ENCODE measurements at places on chromosomes 1 and 21.

DNA sequence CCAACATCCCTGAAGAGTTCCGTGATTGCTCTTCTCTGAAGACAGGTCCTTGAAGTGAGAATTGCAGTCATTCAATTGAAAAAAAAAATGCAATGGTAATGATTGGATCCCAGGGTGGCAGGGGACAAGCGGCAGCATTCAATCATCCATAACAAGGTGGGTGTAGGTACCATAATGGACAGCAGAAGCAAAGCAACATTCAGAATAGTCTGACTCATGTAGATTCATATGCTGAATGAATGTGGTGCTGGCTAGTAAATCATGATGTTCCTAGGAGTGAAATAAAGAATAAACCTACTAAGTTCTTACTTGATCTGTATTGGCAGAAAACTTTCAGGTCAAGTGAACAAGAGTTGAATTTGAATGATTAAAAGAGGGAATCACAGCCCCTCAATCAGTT lies 319.6 kb downstream of the GPATCH2 start:
- no peak for DNase-seq

DNA sequence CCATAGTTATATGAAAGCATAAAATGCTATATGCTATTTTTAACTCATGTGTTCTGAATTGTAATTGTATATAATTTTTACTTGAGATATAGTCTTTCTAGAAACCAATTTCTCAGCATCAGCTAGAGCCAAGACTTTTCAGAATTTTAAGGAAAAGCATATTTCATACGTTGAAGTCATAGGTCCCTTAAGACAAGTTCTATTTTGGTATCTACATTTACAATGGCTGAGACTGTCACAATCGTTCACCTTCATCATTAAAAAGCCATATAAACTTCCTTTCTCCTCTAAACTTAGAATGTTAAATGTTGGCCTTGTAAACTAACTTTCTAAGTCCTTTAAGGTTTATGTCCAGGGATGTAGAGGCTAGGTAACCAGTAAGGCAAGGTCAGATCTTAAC lies 104.1 kb downstream of the LRRC40 start:
- DNase-seq = no peak

GRCh38 chr1:90579212-90579802 lies 137.8 kb downstream of the BARHL2 start:
- peak; percentile 21 for DNase-seq

- DNase-seq = no peak
These were observed 30.4 kb downstream of the IFNGR2 start for GRCh38 chr21:33433425-33434114.

GRCh38 chr1:231411036-231411531 lies 11.0 kb downstream of the EGLN1 start:
- no peak for DNase-seq

DNA sequence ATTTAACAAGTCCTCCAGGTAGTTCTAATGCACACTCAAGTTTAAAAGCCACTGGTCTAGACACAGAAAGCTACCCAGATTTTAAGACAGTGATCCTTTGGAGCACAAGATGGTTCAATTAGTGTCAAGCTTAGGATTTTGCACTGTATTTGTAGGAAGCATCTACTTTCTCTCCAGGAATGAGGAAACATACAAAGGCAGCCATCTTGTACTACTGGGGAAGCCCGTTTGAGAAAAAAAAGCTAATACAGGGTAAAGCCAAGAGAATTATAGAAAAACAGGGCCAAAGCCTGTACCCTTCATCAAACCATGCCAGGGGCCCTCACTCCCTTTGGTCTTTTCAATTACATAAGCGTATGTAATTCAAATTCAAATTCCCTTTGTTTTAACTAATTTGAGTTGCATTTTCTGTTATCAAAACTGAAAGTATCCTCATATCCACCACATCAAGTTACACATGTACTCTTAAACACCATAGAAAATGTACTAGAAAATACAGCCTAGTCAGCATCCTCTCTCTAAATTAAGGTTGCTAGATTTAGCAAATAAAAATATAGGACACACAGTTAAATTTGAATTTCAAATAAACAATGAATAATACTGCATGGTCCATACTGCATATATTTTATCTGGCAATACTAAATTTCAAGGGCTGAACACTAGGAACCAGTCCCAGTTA lies 17.4 kb downstream of the PIK3R3 start:
- DNase-seq = no peak

- no peak for DNase-seq
These were observed 2.7 kb downstream of the ATF3 start for GRCh38 chr1:212611000-212611948.

DNA sequence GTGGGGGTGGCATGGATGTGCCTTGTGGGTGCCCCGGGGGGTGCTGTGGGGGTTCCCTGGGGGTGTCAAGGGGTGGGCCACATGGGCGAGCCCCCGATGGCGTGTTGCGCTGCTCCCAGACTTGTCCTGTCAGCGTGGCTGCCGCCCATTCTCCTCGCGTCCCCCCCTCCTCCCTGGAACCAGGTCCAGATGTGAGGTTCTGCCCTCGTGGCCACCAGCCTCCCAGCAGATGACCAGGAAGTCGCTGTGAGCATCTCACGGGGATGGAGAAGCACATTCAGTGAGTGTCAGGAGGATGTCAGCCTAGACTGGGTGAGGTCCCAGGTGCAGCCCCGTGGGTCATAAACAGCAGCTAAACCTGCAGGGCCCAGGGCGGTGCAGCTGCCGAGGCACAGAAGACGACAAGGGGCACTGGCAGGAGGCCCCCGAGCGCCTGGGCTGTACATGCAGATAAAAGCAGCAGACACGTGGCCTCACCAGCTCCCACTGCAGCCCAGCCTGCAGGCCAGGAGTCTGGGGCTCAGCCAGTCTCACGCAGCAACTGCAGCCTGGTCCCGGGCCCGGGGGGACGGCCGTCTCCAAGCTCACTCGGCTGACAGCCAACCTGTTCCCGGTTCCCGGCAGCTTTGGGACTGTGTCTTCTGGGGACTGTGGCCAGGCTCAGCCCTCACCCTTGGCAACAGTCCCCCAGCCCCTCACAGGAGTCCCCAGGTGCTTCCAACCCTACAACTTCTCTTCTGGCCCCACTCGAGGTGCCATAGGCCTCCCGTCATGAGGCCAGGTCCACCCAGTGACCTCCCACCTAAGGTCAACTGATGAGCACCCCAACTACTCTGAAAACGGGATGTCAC lies 17.5 kb upstream of the COL6A2 start:
- no peak for DNase-seq

DNA sequence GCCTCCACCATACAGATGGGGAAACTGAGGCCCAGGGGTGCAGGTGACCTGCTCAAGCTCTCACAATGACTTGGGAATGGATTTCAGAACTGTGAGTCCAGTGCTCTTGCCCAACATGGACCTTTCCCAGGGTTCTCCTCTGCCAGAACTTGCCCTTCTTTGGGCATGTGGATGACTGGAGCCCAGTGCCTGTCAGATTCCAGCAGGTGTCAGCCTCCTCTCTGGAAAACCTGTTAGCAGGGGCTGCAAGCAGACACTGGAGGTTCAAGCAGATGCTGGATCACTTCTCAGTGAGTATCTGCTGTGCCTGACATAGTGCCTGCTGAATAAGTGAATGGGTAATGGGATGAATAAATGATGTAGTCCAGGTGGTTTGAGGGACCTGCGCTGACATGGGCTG lies 314.2 kb upstream of the POU3F1 start:
- DNase-seq = no peak

- no peak for DNase-seq
These were observed 149.4 kb downstream of the TIAM1 start for GRCh38 chr21:31194510-31195293.

DNA sequence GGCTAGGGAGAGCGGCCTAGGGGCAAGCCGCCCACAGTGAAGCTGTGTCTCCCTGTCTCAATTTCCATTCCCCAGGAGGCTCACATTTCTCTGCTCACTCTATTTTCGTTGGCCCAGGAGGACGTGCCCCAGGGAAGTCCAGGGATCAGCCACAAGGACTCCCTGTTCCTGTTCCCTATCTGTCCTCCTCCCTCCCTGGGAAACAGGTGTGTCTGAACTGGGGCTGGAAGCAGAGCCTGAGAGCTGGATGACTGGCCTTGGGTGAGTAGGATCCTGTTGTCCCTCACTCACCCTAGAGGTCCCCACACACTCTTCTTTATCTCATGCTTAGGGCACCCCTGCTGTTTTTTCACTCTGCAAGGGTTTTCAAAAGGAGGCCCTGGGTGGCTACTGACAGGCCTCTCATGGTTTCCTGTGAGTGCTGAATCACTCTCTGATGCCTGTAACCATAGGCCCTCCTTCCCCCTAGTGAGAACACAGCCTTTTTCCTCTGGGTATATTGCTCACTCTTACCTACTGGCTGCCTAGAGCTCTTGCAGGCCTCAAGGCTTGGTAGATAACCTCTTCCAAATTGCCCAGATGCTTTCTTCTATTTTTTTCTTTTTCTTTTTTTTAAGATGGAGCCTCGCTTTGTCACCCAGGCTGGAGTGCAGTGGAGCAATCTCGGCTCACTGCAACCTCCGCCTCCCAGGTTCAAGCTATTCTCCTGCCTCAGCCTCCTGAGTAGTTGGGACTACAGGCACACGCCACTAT lies 3.3 kb upstream of the UTP11 start:
- DNase-seq = peak; percentile 70

DNA sequence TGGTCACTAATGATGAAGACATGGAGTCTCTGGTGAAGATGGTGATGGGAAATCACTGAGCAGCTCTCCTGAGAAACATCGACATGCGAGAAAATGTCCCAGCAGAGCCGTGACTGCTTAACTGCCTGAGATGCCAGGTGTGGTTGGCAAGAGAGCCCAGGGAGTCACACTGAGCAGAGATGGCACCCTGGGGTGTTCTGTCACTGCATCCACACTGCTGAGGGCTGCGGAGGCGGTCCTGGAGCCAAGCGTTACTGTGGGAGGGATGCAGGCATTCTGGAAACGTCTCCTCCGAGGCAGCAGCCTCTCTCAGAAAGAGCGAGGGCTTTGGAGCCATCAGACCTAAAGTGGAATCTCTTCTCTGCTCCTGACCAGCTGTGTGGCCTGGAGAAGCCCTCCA lies 57.2 kb downstream of the EPHB2 start:
- DNase-seq = no peak

- no peak for DNase-seq
These were observed 40.1 kb upstream of the ADGRL2 start for GRCh38 chr1:81760477-81761097.

DNA sequence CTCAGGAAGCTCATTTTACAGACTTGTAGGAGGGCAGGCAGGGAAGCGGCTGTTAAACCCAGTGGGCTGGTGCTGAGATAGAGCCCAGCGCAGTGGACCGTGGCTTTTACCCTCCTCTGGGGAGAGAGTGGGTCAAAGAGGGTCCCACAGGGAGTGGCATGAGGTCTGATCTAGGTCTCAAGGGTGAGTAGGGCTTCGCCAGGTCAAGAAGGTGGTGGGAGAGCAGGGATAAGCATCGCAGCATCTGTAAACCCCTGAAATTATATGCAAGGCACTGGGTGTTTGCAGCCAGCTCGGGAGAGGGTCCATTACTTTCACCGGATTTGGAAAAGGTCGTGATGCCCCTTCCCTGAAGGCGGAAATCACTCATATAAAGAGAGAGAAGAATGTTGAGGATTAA lies 89.1 kb downstream of the ZSCAN20 start:
- DNase-seq = no peak

- DNase-seq = no peak
These were observed 3.3 kb downstream of the ACTRT2 start for GRCh38 chr1:3024588-3024987.

DNA sequence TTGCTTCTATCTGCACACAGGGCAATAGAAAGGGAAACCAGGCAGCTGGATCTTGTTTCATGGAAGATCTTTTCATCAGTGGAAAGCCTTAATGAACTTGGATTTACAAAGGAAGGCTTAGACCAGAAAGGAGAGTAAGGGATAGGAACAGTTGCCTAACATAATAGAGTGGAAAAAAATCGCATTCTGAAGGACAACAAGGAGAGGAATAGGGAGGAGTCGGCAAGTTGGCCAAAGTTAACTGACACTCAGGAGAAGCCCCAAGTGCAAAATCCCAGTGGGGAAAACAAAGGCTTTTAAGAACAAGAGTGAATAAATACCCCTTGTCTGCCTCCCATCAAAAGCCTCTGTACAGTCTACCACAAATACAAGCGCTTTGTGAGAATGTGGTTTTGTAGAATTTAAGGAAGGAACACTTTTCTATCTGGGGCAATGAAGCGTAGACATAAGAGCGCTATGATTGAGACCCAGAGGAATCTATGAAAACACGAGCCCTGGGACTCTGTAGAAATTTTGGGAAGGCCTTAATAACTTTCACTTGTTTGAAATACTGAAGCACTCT lies 74.1 kb downstream of the ZNF648 start:
- no peak for DNase-seq

DNA sequence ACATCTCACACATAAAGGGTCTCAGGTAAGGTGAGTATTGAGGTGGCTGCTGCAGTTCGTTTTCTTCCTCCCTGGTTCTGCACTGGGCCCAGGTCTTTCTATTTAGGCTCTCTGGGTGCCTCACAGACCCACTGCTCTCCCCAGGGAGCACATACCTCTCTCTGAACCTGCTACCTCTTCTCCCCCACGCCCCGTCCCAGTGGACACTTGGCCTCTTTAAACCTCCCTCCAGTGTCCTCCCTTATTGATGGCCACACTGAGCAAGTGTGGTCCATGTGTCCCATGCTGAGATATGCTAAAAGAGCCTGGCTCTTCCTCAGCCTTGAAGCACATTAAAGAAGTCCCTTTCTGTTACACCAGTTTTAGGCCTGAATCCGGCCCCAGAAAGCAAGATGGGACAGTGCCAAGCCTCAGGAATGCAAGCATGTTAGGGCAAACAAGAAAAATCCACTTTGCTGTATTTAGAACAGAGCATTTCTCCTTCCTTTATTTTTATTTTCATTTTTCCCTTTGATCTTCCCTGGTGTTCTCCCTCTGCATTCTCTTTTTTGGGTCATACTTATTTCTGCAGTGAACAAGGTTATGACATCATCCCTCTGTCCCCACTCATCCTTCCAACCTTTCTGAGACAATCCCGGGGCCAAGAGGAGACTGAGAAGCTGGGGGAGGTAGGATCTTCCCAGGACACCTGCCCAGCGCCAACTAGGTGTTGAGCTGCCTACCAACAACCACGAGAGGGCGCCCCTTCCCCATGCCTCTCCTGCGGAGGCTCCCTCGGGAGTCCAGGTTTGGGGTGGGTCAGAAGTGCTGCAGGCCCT lies 5.0 kb upstream of the CHI3L2 start:
- DNase-seq = peak; percentile 77

DNA sequence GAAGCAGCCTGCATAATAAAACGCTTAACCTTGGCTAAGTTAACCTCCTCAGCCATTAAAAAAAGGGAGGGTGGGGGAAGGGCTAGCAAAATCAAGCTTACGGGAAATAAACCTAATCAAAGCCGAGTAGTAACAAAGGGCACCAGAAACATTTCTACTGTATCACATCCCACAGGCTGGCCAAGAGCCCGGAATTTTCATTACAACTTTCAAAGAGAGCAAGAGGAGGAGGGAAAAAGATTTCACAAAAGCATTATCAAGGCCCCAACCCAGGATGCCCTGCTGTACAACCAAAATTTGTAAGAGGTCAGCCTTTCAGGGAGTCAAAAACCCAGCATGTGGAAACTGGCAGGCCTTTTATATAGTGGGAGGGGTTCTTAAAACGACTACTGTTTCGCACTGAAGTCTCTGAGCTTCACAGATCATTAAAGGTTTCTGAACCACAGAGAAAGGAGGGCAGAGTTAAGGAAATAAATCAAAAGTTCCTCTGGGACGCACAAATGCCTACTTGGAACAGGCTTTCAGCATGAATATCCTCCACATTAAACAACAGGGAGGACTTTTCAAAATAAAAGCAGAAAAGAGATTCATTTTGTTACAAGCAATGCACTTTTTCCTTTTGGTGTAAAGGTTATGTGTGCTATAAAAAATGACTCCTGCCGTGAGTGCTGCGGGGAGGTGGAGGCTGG lies 90.4 kb downstream of the SLC45A1 start:
- no peak for DNase-seq

GRCh38 chr1:73176902-73177301 lies 894.6 kb upstream of the NEGR1 start:
- DNase-seq = no peak

GRCh38 chr1:16717336-16718098 lies 22.8 kb upstream of the RNU1-4 start:
- DNase-seq = peak; percentile 1

Measured in mammary epithelial cell (primary cell).